ENCODE measurements at places on chromosomes 2 and 18. TPM values are rescaled to one million over a fixed set of nuclear protein-coding genes. Genes with fewer than 3 reads are reported as not detected.

DNA sequence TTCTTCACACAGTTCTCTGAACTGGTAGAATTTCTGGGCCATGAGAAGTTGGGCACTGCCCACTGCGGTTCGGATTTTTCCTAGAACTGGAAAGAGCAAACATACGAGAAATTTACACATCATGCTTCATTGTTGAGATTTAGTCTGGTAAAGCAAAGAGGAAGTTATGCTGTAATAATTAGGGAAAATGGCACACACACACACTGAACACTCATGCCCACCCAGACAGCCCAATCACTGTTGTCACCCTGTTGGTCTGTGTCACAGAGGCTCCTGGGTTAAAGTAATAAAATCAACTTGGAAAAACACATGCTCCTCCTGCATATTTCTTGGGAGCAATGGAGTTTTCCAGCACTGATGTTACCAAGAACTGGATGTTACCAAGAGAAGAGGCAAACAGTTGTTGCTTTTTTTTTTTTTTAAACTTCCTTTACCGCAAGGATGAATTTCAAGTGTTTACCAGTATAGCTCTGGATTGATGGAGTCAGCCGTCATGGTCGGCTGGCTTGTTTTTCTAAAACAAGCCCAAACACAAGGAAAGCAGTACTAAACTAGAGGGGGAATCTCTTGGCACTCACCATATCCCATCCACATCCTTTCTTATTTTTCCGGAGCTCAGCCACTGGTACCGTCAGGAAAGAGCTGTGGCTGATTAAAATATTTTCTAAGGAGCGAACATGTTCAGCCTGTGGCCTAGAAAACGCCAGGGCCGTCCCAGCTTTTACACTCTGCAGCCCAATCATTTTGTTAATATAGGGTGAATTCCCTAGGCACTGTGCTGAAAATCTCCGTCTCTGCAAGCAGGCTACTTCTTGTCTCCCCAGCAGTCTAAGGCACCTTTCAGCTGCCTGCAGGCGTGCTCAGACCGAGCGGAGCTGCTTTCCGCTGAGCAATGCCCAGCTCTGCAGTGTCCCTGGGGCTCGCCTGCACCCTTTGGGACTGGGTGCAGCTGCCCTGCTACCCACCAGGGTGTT lies 58.9 kb downstream of the TGIF1 start:
- no peak for DNase-seq

DNA sequence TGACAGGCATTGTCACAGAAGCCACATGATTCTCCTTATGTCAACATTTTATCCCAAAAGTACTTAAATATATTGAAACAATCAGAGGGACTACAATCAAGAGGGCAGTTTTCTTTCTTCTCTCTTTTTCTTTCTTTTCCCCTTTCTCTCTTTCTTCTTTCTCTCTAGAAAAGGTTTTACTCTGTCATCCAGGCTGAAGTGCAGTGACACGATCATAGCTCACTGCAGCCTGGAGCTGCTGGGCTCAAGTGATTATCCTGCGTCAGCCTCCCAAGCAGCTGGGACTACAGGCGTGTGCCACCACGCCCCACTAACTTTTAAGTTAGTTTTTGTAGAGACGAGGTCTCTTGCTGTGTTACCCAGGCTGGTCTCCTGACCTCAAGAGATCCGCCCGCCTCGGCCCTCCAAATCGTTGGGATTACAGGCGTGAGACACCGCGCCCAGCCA lies 1.0 kb upstream of the PRKD3 start:
- DNase-seq: no peak

Gene CKAP2L
- 13.2 TPM for polyA plus RNA-seq

DNA sequence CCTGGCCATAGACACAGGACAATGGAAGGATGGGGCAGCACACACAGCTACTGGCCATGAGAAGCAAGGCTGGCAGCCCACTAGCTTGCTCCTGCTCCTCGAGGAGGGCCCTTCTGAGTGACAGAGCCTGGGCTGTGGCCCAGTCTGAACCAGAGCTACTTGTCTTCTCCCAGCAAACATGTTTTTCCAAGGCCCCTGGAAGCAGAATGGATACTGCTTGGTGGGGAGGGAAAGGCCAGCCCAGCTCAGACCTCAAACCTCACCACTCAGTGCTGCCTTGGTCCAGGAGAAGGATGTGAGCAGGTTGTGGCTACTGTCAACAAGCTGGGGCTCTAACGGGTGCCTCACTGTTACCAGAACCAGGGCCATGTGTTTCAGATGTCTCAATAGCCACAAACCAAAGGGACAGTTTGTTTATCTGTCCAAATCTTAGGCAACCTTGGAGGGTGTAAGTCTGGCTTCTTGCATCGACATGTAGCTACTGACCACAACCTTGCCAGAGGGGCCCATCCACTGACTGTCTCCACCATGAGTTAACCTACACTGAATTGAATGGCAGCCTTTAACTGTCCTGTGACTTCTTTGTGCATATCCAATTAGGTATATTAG lies 98.6 kb downstream of the TGFA start:
- no peak for DNase-seq

DNA sequence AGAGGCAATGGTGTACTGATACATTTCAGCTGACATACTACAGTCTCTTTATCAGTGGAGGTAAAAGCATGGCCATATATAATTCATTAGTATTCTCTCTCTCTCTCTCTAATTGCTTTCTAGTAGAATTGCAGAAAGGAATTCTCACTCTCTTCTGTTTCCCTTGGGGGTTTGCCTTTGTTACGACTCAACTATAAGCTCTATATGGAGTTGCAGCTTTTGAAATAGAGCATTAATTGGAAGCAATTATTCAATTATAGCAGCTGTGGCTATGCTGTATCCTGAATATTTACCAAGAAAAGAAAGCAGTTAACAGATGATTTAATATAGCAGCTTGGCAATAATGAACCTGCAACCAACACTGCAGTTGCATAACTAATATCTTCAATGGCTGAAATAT lies 132.7 kb upstream of the STON1 start:
- no peak for DNase-seq

Gene SPC25
- 60.9 TPM for polyA plus RNA-seq
